Panc1 (cell line): ENCODE measurements at places on chromosomes 4 and X. TPM values are rescaled to one million over a fixed set of nuclear protein-coding genes. Genes with fewer than 3 reads are reported as not detected.

DNA sequence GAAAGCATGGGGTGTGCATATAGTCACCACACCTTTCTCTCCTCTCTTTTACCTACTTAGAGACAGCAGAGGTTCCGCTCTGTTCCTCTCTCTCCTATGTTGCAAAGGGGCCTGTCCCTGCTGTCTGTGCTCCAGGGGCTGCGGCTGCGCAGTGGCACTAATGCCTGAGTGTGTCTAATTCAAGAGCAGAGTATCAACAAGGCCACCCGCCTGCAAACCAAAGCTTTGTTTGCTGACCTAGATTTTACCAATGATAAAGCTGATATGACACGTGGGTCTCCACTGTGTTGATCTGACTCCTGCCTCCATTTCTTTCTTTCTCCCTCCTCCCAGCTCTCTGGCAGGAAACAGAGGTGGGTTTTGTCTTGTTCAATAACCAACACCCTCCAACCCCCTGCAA is 74.9 kb downstream of the NSG1 start:
- DNase-seq = no peak

GRCh38 chr4:169063441-169063840 is 53.4 kb upstream of the CBR4 start:
- DNase-seq = no peak

Gene ITGB1BP2
- total RNA-seq = 1.4 TPM

DNA sequence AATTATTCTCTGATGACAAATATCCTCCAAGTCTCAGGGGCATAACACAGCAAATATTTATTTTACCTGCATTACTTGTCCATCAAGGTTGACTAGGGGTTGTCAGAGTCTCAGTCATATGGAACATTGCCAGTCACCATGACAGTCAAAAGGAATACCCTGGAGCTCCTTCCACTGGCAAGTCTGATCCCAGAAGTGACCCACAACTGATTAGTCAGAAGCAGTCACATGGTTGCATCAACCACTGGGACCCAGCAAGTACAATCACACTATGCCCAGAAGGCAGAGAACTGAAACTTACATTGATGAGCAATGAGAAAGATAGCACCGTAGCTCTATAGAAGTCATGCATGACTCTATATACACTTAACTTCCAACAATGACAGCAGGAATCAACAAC is 41.9 kb upstream of the SOD3 start:
- DNase-seq = peak; percentile 20

DNA sequence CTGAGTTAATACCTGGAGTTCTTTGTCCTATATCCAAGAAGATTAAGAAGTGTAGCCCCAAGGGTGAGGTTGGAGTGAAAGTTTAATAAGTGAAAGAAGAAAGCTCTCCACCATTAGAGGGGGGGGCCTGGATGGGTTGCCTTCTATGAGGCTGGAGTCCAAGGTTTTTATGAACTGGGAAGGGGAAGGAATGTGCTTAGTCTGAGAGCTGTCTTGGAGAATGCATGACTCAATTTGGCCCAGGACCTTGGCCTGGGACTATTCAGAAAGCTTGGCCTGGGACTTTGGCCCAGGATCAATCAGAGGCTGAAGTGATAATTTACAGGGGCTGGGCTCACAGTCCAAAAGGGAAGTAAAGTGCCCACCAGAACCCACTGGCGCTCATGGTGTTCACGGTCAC is 1049.0 kb upstream of the GRIA3 start:
- no peak for DNase-seq

Gene L1CAM
- total RNA-seq = 819 TPM

- no peak for DNase-seq
These were observed 233.4 kb downstream of the TEX13A start for GRCh38 chrX:104987063-104987462.

GRCh38 chrX:114924423-114924822 is 93.0 kb downstream of the IL13RA2 start:
- DNase-seq = no peak

GRCh38 chr4:69321153-69321729 is 41.0 kb downstream of the UGT2B28 start:
- no peak for DNase-seq

Gene TCEAL7
- total RNA-seq = not detected

- no peak for DNase-seq
These were observed 21.8 kb upstream of the TADA2B start for GRCh38 chr4:7021355-7021754.

GRCh38 chrX:106894392-106894909 is 8.7 kb downstream of the RIPPLY1 start:
- DNase-seq = peak; percentile 62
